Non-pigmented ciliary epithelial cell (primary cell): ENCODE measurements at places on chromosomes 13 and 19.

- no peak for DNase-seq
Observed at GRCh38 chr13:92530364-92530763, 696.2 kb upstream of the GPC6 start.

DNA sequence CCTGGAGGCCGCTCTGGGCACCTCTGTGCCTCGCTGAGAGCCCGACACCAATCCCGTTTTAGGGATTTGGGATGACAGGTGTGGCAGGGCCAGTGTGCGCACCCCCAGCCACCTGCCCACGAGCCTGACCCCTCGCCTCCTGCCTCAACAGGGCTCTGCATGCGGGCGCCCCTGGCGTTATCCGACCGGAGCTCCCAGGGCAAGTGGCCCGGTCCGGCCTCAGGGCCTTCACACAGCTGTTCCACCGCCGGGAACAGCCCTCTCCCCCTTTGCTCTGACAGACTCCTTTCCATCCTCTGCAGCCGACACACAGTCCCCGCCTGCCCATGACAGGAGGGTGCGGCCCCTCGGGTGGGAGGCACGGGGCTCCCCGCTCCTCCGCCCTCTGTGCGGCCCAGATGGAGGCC lies 7.1 kb upstream of the WDR18 start:
- no peak for DNase-seq

DNA sequence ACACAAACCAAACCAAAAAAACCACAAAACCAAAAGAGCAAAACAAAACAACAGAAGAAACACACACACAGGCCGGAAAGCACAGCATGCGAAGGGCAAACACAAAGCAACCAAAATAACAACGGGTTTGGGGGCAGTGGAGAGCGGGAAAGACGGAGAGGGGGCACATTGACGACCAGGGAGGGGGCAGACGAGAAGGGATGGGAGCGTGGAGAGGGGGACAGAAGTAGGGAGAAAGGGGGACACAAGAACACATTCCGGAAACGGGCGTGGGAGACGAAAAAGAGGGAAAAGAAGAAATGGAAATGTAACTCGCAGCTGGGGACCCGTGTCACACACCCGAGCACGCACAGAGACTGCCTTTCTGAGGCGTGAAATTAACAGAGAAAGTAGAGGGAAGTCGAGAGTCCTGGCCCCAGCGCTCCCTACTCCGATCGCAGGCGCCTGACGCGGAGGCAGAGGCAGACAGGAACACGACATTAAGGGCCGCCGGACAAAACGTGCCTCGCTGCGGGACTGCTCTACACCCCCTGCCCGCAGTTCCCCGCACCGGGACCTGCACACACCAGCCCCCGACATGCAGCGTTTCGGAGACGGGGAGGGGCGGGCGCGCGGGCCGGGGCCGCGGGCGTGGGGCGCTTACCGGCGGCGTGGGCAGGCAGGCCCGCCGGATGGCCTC lies 652 bp downstream of the POU4F1 start:
- no peak for DNase-seq

- no peak for DNase-seq
Observed at GRCh38 chr13:75617230-75617629, 18.9 kb upstream of the LMO7 start.

DNA sequence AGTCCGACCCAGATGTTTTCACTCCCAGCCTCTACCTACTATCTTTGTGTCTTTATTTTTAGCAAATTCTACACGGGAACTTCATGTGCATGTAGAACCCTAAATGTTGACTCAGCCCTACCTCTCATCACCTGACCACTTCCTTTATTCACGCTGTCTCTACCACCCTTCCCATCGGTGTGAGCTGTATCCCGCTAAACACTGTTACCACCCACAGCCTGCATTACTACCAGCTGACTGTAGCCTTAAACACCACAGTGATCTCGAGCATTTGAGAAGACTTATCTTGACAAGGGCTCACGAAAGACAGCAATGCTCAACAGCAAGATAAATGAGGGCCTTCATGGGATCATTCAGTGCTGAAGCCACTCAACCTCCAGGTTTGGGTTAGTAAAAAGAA lies 15.1 kb downstream of the NCR1 start:
- DNase-seq = no peak

- DNase-seq = no peak
Observed at GRCh38 chr19:55116232-55116858, 1.1 kb downstream of the PPP1R12C start.

DNA sequence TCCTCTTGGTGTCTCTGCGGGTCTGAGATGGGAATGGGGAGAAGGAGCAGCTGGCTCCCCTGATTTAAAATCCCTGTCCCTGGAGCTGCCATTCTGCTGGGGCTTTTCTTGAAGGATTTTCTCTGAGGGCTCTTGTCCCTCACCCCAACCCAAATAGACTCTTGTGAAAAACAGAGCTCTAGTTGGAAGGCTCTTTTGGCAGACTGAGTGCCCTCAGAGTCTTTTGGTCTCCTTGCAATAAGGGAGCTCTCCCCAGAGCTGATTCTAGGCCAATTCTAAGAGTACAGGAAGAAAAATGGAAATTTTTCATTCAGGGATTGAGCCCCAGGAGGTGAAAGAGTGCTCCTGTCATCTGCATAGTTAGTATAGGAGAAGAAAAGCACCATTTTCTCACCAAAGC lies 238.3 kb downstream of the COG6 start:
- DNase-seq = no peak

GRCh38 chr13:74485757-74486156 lies 351.6 kb upstream of the KLF12 start:
- no peak for DNase-seq

DNA sequence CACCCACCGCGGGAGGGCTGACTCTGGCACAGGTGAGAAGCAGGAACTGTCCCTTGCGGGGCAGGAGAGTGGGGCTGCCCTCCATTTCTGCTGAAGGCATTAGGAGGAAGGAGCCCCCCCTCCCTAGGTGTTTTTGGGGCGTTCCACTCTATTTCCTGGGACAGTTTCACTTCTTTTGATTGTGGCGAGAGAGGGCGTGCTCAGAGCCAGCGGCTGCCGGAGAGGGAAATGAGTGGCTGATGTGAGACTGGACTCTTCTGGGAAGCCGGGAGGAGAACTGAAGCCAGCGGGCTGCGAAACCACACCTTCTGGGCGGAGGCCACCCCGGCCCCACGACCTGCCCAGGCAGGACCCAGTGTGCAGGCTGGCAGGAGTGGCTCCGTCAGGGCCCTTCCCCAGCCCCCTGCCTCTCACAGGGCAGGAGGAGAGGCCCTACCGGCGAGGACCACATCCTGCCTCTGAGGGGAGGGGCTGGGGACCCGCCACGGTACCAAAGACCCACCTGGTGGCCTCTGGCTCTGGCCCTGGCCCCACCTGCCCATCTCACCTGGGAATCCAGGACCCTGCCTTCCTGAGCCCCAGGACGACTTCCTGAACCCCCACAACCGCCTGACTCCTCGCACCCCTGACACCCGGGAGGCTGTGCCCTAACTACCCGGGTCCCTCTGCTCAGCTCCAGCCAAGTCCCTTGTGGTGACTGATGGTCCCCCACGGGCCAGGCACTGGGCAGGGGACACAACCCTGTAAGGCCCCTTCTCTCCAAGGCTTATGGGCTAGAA lies 25.9 kb downstream of the MPND start:
- DNase-seq = no peak

DNA sequence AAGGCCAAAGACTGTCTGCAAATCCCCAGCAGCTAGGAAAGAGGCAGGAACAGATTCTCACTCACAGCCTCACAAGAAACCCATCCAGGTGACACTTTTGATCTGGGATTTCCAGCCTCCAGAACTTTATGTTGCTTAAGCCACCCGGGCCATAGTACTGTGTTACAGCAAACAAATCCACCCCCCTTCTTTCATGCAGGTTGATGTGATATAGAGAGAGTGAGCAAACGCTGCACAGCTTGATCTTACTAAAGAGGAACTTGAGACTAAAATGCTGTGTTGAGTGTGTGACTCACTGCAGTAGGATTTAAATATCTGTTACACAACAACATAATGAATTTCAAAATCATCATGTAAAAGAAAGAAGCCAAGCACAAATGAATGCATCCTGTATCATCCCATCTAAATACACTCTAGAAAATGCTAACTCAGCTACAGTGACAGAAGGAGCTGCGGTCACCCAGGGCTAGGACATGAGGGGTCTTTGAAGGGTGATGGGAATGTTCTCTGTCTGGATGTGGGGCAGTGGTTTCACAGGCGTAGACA lies 32.2 kb downstream of the RCBTB2 start:
- peak; percentile 83 for DNase-seq

- peak; percentile 71 for DNase-seq
Observed at GRCh38 chr13:90414691-90415596, 932.5 kb upstream of the MIR17HG start.

GRCh38 chr19:2449019-2449418 lies 7.7 kb downstream of the LMNB2 start:
- DNase-seq = no peak

DNA sequence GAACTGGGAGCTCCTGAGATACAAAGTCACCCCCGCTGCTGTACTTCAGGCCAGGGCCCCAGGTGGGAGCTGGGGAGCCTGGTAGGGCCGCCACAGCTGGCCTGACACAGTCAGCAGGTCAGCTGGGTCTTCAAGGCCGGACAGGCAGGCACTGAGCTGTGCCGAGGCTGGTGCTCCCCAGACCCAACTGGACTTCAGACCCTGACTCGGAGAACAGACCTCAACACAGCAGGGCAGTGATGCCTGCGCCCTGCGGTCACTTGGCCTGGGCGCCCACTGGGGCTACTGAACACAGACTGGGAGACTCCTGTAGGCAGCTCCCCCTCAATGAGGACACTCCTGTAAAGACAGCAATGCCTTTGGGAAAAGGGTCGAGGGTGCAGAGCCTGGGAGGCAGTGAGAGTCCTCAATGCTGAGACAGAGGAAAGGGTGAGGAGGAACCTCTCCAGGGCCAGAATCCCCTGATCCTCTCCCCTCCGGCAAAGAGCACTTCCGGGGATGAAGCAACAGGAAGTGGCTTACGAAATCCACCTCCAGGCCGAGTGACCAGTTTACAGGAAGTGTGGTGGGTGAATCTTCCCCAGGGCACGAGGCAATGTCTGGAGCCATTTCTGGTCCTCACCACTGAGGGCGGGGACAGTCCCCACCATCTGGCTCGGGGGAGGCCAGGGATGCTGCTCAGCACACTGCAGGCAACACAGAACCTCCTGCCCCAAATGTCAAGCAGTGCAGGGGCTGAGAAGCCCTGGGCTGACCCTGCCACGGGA lies 40.8 kb upstream of the ISYNA1 start:
- peak; percentile 73 for DNase-seq

GRCh38 chr13:111584101-111584672 lies 263.7 kb downstream of the TEX29 start:
- no peak for DNase-seq

- no peak for DNase-seq
Observed at GRCh38 chr19:41796901-41797300, 514 bp downstream of the CEACAM3 start.

GRCh38 chr19:16180611-16181010 lies 4.6 kb upstream of the FAM32A start:
- DNase-seq = no peak

- no peak for DNase-seq
Observed at GRCh38 chr13:101218484-101218883, 197.8 kb downstream of the NALCN start.

- DNase-seq = no peak
Observed at GRCh38 chr19:46951171-46951986, 68.3 kb upstream of the NPAS1 start.

DNA sequence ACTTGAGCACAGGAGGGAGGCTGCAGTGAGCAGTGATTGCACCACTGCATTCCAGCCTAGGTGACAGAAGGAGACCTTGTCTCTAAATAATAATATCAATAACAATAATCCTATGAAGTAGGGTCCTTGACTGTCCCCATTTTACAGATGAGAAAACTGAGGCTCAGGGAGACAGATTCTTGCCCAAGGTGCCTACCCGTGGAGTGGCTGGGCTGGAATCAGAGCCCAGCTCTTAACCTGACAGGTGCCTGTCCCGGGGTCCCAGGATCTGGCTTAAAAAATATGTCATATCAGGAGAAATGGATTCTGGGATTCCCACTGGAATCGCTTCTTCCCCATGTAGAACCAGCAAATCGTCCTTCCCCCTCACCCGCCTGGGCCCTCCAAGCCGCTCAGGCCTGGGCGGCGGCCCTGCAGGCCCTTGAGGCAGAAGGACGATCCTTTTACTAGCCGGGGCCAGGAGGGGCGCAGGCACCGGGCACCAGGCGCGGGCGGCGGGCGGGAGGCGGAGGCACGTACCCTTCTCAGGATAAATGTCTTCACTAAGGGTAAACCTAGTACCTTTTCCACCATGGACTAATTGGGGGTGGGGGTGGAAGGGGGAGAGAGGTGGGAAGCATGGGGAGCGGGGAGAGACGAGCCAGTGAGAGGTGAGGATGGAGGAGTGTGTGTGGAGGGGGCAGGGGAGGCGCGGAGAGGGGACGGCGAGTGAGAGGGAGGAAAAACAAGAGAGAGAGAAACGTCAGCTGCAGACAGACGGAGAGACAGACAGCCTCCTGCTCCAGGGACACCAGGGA lies 60.6 kb downstream of the COLGALT1 start:
- no peak for DNase-seq

DNA sequence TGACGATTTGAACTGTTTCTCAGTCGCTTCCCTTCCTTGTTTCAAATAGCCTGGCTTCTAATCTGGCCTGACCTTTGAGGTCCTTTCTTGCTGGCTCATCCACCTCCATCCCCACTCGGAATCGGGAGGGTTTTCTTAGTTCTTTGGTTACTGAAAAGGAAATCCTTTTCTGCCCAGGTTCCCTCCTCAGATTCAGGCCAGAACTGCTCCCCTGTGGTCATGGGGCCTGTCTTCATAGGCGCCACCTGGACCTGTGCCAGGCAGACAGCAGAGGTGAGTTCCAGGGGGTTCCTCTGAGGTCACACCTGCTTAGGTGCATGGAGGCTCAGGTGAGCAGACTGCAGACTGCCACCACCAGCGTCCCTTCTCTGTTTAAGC lies 62.4 kb downstream of the AKAP11 start:
- DNase-seq = no peak

GRCh38 chr19:1619094-1619439 lies 13.8 kb upstream of the UQCR11 start:
- DNase-seq = no peak

DNA sequence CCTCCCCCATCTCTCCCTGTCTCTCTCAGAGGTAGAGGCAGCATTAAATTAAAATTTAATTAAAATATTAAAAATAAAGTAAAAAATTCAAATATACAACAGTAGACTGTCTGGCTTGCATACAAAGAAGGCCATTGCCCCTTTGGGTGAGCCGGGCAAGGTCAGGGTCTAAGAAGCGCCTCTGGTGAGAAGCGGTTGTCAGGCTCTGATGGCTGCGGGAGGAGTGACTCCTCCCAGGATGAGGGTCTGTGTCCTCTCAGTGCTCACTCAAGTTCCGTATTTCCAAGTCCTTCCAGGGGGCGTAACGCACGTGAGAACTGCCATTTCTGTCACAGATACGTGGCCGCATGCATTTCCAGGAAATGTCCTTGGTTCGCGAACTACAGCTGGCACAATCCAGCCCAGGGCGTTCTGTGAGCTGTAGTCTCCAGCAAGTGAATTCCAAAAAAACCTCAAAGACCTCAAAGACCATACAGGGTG lies 737 bp upstream of the ZNF181 start:
- no peak for DNase-seq

GRCh38 chr13:98032168-98032567 lies 78.7 kb downstream of the IPO5 start:
- no peak for DNase-seq

- DNase-seq = no peak
Observed at GRCh38 chr13:102812611-102813287, 13.8 kb downstream of the BIVM start.

GRCh38 chr13:27534108-27534980 lies 84.0 kb upstream of the MTIF3 start:
- DNase-seq = no peak

- no peak for DNase-seq
Observed at GRCh38 chr13:38685974-38686576, 802 bp upstream of the FREM2 start.

- DNase-seq = no peak
Observed at GRCh38 chr13:95457294-95457693, 95.2 kb upstream of the CLDN10 start.

GRCh38 chr13:54091884-54092283 lies 1063.3 kb downstream of the OLFM4 start:
- no peak for DNase-seq
